ENCODE measurements at places on chromosomes 2 and 18. TPM values are rescaled to one million over a fixed set of nuclear protein-coding genes. Genes with fewer than 3 reads are reported as not detected.

PLCL1 gene
- not detected for total RNA-seq

SCN2A gene
- total RNA-seq, result 0.68 TPM

RTP5 gene
- total RNA-seq, result not detected

CYRIA gene
- total RNA-seq, result not detected

GPAT2 gene
- 4.2 TPM for total RNA-seq

INO80D gene
- 11.3 TPM for total RNA-seq

KCNG2 gene
- total RNA-seq, result not detected

MYCN gene
- total RNA-seq, result not detected

DUSP2 gene
- total RNA-seq, result 20.2 TPM

UPP2 gene
- total RNA-seq, result not detected

CKAP2L gene
- 28.7 TPM for total RNA-seq

ID2 gene
- total RNA-seq, result 87.0 TPM

VIT gene
- total RNA-seq, result 6.2 TPM

- DNase-seq, result no peak
Observed at GRCh38 chr18:50240080-50240563, 26.2 kb downstream of the CFAP53 start.

DNA sequence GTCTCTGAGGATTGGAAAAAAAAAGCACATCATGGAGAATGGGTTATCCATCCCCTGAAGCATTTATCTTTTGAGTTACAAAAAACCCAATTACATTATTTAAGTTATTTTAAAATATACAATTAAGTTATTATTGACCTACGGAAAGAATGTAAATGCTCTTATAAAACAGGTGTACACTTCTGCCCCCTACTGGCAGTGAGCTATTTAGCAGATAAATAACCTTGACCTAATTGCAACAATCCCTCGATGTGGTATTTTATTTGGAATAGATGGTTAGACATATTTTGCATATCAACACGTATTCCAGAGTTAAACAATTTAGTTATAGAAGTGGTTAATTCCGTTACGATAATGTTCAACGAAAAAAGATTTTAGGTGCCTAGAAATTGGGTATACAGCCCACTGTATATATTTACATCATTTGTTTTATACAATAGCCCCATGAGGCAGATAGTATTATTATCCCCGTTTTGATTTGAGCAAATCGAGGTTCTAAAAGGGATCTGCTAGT is 9.1 kb upstream of the DAW1 start:
- DNase-seq, result peak; percentile 28

- DNase-seq, result no peak
Observed at GRCh38 chr2:202736826-202737225, 102.1 kb downstream of the FAM117B start.

DNA sequence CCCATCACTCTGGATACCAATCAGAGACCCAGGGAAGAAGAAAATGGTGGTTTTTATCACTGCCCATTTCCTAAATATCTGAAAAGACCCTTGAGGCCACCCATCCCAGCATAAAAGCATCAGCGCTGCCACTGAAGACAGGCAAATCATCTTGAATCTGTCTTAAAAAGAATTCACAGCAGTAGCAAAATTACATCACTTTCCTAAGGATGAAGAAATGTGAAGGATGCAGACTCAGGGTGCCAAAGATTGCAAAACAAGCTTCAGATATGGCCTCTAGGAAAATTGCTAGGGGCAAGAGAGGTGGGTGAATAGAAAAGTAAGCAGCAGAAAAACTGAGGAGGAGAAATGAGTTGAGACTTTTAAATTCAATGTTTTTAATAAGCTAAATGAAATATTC is 70.0 kb downstream of the SLC25A12 start:
- peak; percentile 33 for DNase-seq

- no peak for DNase-seq
Observed at GRCh38 chr18:3175195-3175758, 44.5 kb downstream of the MYOM1 start.

DNA sequence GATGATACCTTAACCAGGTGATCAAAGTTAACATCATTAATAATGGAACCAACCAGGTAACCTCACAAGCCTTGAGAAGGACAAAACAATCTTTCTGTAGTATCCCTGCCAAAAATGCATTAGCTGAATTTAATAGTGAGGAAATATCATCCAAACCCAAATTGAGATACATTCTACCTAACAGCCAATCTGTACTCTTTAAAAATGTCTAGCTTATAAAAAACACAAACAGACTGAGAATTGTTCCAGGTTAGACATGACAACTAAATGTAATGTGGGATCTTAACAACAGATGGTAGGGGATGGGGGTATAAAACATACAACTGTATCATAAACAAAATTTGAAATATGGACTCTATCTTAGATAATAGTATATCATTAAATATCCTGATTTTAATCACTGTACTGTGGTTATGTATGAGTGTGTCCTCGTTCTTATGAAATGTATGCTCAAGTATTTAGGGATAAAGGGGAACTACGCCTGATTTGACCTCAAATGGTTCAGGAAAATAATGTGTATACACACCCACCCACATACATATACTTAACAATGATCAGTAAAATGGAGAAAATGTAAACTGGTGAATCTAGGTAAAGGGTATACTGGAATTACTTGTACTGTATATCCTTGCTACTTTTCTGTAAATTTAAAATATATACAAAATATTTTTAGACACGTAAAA is 1.7 kb downstream of the FANCL start:
- no peak for DNase-seq

DNA sequence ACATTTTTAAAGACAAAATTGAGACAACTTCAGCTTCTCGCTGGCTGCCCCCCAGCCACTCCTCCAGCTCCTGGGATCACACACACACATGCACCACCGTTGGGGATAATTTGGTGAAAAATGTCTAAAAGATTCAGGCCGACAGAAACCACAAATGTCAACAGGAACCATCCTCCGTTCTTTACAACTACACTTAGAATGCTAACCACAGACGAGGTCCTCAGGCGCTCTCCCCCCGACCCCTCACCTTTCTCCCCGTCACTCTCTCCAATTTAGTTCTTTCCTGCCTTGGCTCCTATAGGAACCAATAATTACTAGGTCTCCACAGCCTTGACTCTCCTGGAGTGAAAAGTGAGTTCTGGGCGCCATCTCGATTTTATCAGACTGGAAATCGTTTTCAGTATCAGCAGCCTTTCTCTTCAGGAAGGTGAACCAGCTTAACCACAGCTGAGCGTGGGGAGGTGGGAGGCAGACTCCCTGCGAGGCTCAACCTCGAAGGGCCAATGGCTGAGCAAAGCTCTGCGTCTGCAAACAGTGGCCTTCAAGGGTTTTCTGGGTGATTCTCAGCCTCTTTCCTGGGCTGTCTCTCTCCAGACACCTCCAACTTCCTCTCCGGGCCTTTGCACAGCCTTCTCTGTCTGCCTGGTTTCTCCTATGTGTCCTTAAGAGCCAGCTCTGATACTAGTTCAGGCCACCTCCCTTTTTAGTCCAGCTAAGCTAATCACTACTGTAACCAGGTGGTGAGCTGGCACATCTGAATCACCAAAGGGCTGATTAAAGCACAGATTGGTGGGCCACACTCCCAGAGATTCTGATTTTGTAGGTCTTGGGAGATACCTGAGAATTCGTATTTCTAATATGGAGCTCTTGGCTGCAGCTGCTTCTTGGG is 115.7 kb upstream of the COPS8 start:
- DNase-seq, result no peak

DNA sequence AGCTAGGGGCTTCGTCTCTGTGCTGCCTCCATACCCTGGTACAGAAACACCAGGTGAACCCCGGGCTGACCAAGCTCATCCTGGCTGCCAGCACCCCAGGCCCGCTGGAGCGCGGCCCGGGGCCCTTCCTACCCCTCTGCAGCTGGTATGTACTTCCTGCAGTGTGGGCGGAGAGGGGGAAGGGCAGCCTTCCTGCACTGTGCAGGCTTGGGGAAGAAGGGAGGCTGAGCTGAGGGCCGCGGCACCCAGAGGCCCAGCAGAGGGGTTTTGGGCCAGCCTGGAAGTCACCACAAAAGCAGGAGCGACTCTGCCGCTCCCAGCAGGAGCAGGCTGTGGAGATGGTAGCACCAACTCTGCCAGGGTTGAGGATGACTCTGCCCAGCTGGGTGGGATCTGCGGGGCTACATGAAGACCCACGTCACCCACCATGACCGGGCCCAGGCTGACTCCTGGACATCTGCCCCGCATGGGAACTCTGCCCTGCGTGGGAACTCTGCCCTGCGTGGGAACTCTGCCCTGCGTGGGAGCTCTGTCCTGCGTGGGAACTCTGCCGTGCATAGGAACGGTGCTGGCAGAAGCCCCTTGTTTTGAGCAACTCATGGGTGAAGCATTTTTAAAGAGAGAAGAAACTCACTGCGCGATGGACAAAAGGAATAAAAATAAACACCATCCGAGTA is 273.3 kb downstream of the NDUFA10 start:
- DNase-seq, result no peak

DNA sequence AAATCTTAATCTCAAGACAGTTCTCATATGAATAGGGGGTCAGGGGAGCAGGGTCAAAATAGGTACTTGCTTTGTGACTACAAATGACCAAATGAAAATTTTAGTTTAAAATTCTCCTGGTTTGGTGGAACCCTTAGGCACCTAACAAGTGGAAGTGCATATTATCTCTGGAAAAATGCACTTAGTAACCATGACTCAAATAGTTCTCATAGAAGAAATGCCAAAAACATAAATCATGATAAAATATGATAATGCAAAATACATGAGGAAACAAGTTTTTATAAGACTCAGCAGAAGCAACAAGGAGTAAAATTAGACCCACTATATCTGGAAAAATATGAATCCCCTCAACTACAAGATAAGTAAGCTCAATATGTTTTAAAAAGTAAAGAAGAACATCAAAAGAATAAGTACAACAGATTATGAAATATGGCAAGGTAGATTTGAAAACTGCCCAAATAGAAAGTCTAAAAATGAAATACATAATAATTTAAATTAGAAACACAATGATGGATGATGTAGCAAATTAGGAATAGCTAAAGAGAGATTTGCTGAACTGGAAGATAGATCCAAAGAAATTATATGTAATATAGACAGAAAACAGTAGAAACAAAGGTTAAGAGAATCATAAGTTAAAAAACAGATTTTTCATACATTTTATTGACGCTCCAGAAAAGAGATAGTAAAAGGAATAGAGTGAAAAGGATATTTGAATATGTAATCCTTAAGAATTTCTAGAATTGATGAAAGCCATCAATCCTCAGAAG is 308.3 kb downstream of the SETBP1 start:
- DNase-seq, result peak; percentile 13

DNA sequence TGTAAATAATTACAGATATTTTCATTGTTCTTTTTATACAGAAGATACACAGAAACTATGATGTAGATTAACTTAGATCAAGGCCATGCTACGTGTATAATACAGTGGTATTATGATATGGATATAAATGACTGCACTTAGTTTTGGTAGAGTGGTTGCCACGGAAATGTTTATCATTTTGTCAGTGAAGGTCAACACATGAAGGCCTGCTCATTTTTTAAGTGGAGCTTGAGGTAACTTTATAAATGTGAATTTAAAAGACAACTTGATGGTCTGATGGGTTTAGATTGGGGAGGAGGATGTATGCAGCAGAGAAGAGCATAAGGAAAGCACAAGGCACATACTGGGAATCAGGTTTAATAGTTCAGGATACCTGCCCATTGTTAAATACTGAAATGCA is 14.4 kb upstream of the BBS5 start:
- no peak for DNase-seq

DNA sequence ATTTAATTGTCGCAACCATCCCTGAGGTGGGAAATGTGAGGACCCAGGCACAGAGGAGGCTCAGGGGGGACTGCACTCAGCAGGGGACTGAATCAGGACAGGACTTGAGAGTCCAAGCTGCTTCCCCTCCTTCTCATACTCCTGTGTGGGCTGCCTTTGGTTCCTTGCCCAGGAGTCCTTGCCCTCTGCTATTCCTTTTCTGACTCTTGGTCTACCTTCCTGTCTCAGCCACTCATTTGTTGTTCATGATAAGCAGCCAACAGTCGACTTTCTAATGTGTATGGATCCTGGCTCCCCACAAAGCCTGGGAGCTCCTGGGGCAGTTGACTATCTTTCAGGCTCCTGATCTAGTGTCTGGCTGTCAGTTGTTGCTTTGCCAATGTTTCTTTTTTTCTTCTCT is 28.3 kb downstream of the GATA6 start:
- no peak for DNase-seq

DNA sequence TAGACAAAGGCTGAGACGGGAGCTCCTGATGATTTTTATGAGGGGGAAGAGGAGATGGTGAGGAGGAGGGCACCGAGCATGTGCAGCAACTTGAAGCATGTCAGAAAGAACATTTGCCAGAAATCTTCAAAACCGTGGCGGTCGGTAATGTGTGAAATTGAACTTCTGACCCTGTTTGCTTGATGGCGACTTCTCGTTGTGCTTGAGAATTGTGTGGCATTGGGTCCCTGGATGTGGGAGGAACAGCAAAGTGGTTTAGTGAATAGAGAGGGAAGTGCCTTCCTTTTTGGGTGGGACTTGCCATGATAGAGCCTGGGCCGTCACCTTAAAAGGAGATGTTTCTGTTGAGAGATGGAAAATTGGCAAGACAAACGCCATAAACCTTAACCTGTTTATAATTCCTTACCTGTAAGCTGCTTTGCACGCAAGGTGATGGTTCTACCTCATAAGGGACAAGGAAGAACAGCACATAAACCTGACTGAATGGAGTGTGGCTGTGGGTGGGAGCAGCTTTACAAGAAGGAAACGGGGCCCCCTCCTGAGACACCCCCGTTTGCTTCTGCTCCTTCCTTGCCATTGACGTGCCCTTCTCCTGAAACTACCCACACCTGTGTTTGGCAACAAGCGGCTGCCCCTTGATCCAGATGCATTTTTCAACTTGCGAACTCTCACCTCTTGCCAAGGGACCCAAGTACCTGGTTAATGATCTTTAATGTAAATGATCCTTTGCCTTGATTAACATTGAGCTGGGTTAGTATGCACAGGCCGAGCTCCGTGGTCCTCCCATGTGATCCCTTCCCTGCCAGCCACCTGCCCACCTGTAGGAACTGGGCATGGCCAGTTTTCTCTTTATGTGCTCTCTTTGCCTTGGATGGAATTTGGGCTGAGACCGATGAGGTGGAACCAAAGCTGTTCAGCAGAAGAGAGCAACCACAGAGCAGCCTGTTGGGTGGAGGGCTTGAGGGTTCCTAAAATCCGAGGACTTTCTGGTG is 153.2 kb downstream of the NEDD4L start:
- no peak for DNase-seq

DNA sequence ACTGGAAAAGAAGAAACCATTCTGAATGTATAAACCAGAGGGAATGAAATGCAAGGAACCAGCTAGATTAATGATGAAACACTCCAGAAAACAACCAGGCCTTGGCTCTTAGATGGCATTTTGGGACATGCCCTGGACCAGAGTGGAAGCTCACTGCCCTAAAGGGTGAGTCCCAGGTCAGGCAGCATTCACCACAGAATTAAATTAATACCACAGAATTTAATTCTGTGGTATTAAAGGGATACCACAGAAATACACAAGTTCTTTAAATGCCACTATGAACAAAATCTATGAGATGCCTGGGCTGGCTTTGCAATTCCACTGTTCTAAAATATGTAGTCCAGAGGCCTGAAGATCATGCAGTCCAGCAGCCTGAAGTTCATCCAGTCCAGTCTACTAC is 122.3 kb upstream of the KYNU start:
- no peak for DNase-seq
